Osteocyte (in vitro differentiated cells): ENCODE measurements at places on chromosomes 7 and 10. TPM values are rescaled to one million over a fixed set of nuclear protein-coding genes. Genes with fewer than 3 reads are reported as not detected.

The MSMB gene
- total RNA-seq, result not detected in 2 replicates

The CALN1 gene
- not detected in 2 replicates for total RNA-seq

The FAM180A gene
- 0.24 and 0.34 TPM in 2 replicates for total RNA-seq

The PTF1A gene
- total RNA-seq, result not detected in 2 replicates

The GRID2IP gene
- 0.10 and 0.13 TPM in 2 replicates for total RNA-seq

The LHFPL3 gene
- total RNA-seq, result not detected in 2 replicates

The SFRP5 gene
- total RNA-seq, result not detected in 2 replicates

The OR13A1 gene
- total RNA-seq, result not detected in 2 replicates

The YKT6 gene
- 89.5 and 106 TPM in 2 replicates for total RNA-seq

The SORCS1 gene
- 0.13 TPM in 1 of 2 replicates, not detected in the other for total RNA-seq

The CTAGE15 gene
- not detected in 2 replicates for total RNA-seq

The FXYD4 gene
- not detected in 2 replicates for total RNA-seq

The NPC1L1 gene
- total RNA-seq, result not detected in 2 replicates

The CYP2C18 gene
- not detected in 2 replicates for total RNA-seq

The GNAT3 gene
- not detected in 2 replicates for total RNA-seq

The SKIDA1 gene
- total RNA-seq, result 4.3 and 4.9 TPM in 2 replicates

The ATE1 gene
- 29.0 and 30.6 TPM in 2 replicates for total RNA-seq

The SNX13 gene
- 48.7 and 49.5 TPM in 2 replicates for total RNA-seq

The ALDH18A1 gene
- total RNA-seq, result 97.3 and 111 TPM in 2 replicates

The ANKRD30A gene
- total RNA-seq, result not detected in 2 replicates

The ZNF212 gene
- total RNA-seq, result 11.9 and 13.0 TPM in 2 replicates

The IL6 gene
- total RNA-seq, result not detected in 2 replicates

The AFAP1L2 gene
- 4.0 and 5.7 TPM in 2 replicates for total RNA-seq

The LDB3 gene
- 0.37 and 0.46 TPM in 2 replicates for total RNA-seq
